ENCODE measurements at places on chromosomes 6 and 20.

DNA sequence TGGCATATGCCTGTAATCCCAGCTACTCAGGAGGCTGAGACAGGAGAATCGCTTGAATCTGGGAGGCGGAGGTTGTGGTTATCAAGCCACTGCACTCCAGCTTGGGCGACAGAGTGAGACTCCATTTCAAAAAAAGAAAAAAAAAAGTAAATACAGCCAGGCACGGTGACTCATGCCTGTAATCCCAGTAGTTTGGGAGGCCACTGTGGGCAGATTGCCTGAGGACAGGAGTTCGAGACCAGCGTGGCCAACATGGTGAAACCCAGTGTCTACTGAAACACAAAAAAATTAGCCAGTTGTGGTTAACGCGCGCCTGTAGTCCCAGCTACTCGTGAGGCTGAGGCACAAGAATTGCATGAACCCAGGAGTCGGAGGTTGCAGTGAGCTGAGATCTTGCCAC is 1.5 kb upstream of the NINL start:
- no peak for DNase-seq

GRCh38 chr6:136703331-136703865 is 88.9 kb downstream of the MAP3K5 start:
- DNase-seq = no peak

- no peak for DNase-seq
Observed at GRCh38 chr6:5238336-5238735, 22.4 kb downstream of the LYRM4 start.

- DNase-seq = no peak
Observed at GRCh38 chr6:142304241-142304640, 2.4 kb downstream of the ADGRG6 start.

- DNase-seq = no peak
Observed at GRCh38 chr6:124661097-124661661, 301.1 kb upstream of the RNF217 start.
